ENCODE measurements at places on chromosomes 3 and 15.

GRCh38 chr3:115581362-115582135, 41.8 kb upstream of the GAP43 start:
- peak; percentile 13 for DNase-seq

DNA sequence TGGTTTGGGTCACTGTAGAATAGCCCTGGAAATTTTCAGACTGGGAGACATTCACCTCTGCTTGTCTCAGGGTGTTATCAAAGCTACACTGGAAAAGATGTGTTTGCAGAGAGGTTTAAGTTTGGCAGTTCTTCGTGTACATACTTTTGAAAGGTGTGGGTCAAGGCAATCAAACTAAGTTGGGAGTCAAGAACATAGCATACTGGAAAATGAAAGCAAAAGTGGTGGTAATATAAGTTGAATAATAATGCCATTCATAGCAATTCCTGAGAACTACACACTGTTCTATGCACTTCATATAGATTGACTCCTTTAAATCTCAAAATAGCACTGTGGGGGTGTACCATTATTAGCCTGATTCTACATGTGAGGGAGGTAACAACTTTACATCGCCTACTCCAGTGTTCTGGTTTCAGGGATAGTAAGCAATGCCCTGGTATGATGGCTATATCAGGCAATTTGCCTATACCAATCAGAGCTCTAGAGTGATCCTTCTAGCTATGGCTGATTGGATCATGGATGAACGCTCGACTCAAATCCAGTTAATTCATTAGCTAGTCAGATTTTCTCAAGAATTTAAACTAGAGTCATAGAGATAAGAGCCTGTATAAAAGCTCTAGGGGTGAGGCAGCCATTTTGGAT, 44.6 kb upstream of the RASGRP1 start:
- DNase-seq: no peak

GRCh38 chr3:157405457-157405856, 31.2 kb upstream of the PTX3 start:
- DNase-seq: peak; percentile 63

DNA sequence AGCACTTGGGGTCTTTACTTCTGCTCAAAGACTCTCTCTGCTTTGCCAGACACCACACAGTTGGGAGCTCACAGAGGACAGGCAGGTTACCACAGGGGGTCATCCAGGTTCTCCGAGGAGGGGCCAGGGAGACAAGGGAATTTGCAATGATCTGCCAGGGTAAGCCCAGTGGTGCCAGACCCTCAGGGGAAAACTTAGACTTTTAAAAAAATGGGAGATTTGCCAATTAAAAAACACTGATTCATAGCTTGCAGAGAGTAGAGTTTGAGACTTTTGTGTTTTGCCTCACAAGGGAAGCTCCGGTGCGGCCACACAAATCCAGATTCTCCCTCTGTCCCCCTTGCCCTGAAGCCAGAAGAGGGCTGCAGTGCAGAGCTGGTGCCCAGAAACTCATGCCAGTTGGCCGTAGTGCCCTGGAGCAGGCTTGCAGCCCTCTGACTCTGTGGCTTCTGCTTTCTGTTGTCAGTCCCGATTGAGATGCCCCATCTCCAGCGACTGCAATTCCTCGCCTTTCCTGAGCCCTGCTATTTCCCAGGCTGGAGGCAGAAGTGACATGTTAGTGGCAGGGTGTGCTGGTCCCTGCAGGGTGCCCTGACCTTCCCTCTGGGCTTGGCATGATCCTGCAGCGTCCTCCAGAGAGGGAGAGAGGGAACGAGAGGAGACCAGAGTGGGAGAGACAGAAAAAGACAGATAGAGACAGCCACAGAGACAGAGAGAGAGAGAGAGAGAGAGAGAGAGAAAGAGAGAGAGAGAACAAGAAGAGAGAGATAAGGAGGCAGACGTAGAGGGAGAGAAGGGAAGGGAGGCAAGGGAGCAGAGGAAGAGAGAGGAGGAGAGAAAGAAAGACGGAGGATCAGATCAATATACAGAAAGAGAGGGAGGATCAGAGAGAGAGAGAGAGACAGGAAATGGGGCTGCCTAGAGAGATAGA, 46.0 kb downstream of the RHCG start:
- no peak for DNase-seq

DNA sequence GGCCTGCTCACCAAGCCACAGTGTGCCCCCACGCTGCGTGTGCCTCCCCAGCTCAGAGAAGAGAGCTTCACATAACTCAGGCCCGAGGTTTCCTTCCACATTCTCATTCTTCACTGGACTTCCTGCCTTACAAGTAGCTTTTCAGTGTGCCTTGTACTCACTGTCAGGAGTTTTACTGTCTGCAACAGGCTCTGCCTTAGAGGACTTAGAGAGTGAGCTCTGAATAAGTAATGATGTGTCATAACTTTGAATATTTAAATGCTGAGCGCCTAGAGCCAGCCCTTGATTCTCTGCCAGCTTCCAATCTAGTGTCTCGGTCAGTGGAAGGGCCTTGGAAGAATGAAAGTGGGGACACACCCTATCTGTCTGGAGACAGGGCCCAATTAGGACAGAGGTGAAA, 41.8 kb downstream of the ITGB5 start:
- DNase-seq: peak; percentile 65

DNA sequence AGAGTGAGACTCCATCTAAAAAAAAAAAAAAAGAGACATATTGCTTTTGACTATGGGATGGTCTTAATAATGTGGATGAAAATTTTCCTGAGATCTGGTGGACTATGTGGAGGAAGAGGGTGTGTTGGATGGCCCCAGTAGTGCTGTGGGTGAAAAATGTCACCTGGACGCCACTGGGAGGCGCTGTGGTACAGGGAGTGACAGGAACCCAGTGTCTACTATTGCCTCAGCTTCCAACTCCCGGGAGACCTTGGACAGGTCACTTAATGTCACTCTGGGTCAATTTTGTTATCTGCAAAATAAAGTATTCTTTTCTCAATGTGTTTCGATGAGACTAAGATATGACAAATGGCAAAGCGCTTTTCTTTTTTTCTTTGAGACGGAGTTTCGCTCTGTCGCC, 27.7 kb upstream of the DCP1A start:
- DNase-seq: no peak

All from fibroblast of skin of left quadriceps (primary cell).